ENCODE measurements at places on chromosomes 13 and 19.

GRCh38 chr13:60431108-60431700, 34.2 kb downstream of the TDRD3 start:
- DNase-seq, result peak; percentile 78

- DNase-seq, result no peak
These were observed 8.6 kb downstream of the PRKCSH start for GRCh38 chr19:11444059-11444458.

GRCh38 chr19:34676697-34677385, at the start of gene SCGB2B2:
Gene SCGB2B2, minus strand, starts transcription at chr19:34677159. Its CDS starts 82,596 bp downstream, at chr19:34594563.
- no peak for DNase-seq

GRCh38 chr19:13960863-13961784, 8.8 kb downstream of the DCAF15 start:
- DNase-seq, result no peak

DNA sequence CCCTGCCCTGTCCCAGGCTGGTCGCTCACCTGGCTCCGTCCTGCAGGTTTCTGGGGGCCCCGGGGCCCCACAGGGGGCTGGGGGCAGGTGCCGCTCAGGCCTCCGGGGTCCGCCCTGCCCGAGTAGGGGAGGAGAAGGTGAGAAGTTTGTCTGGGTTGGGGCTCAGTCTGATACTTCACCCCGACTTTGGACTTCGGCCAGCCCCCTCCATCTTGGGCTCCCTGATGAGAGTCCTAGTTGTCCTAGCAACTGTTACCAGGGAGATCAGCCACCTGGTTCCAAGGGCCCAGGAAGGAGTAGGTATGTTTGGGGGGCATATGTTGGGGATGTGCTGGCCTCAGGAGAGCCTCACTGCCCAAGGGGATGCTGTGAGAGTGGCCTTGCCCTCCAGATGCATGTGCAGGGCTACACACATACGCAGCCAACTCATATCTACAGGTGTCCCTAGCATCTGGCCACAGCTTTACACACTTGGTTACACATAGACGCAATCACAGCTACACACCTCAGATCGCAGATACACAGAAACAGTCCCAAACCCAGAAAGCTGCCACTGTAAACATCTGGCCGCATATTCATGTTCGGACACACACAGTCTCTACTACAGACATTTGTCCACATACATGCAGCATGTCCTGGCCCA, 3.4 kb downstream of the NUMBL start:
- no peak for DNase-seq

DNA sequence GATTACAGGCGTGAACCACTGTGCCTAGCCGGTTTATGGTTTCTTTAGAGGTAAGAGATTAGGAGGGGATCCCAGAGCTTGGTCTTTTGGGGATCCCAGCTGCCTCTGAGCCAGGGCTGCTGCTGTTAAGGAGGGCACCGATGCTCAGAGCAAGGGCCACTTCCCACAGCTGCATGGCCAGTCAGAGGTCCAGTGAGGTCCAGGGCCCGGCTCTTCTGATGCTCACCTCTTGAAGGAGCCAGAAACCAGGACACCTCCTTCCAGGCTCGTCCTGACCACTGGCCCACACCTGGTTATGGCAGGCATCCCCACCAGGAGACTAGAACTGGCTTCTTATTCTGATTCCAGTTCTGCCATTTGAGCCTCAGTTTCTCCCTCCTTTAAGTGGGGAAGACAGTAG, 149.0 kb downstream of the TEX29 start:
- no peak for DNase-seq

DNA sequence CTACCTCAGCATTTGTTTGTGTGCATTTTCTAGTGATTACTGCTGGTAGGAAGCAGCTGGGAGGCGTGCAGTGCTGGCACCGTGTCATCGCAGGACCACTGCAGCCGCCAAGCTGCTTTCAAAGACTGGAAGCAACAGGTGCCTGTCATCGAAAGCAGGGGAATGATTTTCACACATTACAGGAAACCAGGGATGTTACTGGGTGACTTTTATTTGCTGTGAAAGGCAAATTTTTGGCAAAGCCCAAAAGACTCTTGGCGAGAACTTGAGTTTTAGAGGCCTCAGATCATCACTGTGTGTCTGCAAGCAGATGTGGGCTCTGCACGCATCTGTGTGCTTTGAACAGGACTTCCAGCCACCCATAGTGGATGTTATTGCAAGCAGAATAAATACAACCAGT, 176.4 kb downstream of the FLT1 start:
- no peak for DNase-seq

DNA sequence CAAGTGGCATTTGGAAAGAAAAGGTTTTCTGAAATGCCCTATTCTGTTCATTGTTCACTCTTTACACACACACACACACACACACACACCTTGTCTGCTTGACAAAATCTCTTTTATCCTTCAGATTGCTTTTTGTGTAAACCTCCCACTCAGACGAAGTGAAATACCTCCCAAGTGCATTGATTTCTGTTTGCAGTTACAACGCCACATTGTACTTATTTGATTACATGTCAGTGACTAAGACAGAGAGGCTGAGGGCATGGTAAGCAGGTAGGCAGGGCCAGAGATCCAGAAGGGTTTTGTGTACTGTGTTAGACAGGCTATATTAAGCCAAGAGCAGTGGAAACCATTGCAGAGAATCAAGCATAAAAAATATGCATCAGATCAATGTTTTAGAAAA, 561.8 kb downstream of the GPC6 start:
- no peak for DNase-seq

DNA sequence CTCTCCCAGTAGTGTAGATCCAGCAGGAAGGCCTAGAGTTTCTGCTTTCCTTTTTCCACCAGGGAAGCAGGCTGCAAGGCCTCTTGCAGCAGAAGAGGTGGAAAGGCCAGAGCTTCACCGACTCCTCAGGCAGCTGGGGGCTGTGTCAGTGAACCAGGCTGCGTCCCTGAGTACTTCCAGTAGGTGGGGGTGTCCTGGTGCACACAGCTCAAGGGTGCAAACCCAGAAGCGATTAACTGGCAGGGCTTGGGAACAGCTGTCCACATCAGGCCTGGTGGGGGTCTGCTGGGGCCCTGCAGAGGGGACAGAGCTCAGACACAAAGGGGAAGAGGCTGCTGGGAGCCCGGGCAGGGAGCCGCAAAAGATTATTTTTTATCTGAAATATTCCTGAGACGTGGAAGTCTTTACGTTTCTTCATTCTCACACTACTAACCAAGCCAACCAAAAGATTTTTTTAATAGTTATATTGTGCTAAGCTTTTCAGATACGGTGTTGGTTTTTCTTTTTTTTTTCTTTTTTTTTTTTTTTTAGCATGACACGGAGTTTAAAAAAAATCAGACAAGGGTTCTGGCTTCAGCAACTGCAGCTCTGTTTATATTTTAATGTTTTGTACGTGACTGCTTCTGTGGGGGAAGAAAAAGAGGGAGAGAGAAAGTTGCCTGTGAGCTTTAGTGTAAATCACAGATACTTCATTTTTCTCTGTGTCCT, 11.0 kb downstream of the TSHZ3 start:
- peak; percentile 94 for DNase-seq

- DNase-seq, result peak; percentile 27
These were observed 100.3 kb downstream of the ITGBL1 start for GRCh38 chr13:101552786-101553185.

GRCh38 chr19:41616792-41617621, 9.9 kb downstream of the CEACAM4 start:
- DNase-seq, result peak; percentile 31

GRCh38 chr13:94827566-94827965, 115.2 kb upstream of the SOX21 start:
- no peak for DNase-seq

GRCh38 chr19:38492181-38492813, 58.8 kb downstream of the RYR1 start:
- no peak for DNase-seq

GRCh38 chr19:2423915-2424685, 3.3 kb downstream of the TIMM13 start:
- DNase-seq, result no peak

GRCh38 chr13:53781941-53782340, 753.3 kb downstream of the OLFM4 start:
- no peak for DNase-seq

GRCh38 chr13:66111628-66112027, 1118.5 kb downstream of the PCDH9 start:
- no peak for DNase-seq

GRCh38 chr19:30920222-30920621, 429.0 kb downstream of the TSHZ3 start:
- no peak for DNase-seq

DNA sequence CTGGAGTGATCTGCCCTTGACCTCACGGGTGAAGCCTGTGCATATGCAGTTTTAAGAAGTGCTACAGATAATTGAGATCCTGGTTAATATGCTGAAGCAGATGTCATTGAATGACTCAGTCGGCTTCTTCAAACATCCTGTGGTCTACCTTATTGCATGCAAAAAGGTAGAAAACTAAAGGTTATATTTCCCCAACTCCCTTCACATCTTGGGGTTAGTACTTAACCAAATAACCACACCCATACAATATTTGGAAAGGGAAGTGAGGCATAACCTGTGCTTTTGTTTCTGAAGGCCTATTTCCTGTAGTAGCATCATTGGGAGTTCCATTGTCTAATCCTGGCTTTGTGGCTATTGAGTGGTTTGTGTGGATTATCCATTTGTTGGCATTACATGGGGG, 58.3 kb downstream of the RAP2A start:
- DNase-seq, result no peak

GRCh38 chr19:13010992-13011652, 15.8 kb downstream of the NFIX start:
- DNase-seq, result no peak

DNA sequence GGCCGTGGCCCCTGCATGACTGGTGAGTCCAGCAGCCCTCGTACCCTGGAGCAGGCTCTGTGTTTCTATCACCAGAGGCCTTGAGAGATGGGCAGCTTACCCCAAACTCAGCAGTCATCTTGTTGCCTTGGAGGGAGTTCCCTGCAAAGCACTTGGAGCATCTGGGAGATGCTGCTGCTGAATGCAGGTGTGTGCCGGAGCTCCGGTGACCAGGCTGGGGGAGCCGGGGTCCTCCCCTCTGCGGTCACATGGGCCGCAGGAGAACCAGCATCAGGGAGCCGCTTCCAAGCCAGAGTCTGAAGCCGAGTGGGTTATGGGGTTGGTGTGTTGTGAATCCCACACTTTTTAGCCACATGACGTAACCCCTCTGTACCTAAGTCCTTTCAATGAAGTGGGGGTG, 82.8 kb downstream of the TEX29 start:
- DNase-seq, result no peak
